IPS DF 19.7 (cell line): ENCODE measurements at places on chromosomes 2 and 18.

- no peak for DNase-seq
These were observed 9.1 kb downstream of the SMAD7 start for GRCh38 chr18:48941672-48942071.

DNA sequence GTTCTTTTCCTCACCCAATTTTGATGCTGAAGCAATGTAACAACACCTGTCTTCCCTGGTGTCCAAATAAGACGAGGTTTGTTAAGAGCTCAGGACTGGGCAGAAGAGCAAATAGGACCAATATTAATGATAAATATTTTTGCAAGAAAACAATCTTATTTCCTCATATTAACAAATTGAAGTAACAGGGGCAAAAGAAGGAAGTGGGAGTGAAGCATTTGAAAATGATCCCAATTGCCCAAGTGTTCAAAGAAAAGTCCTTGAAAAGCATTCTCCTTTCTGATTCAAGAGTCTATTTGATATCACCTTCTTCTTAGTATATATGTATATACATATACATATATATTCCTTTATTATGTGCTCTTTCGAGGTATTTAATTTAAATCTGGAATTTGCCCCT lies 418.8 kb downstream of the ARHGAP15 start:
- DNase-seq, result no peak

- no peak for DNase-seq
These were observed 119.6 kb upstream of the SLC38A11 start for GRCh38 chr2:165074884-165075283.

- DNase-seq, result no peak
These were observed 23.0 kb downstream of the BIN1 start for GRCh38 chr2:127083819-127084503.

GRCh38 chr2:233528182-233528581 lies 38.4 kb downstream of the USP40 start:
- DNase-seq, result no peak

- no peak for DNase-seq
These were observed 106.0 kb downstream of the OLA1 start for GRCh38 chr2:174142290-174142689.

- DNase-seq, result no peak
These were observed 60.6 kb downstream of the IRS1 start for GRCh38 chr2:226738821-226739544.

DNA sequence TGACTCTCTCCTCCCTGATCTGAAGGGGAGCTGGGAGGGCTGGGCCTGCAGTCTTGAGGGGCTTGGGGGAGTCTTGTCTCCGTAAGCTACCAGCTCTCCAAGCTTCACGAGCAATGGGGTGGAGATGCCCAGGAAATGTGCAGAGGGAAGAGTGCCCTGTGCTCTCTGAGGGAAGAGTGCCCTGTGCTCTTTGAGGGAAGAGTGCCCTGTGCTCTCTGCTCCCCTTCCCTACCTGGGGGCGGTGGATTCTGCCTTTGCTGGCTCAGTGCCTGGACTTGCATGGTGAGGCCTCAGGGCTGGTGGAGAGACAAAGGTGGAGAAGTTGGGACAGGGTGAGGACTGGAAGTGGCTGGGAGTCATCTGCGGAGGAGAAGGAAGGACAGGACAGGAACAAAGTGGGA lies 72.7 kb downstream of the TWIST2 start:
- DNase-seq, result no peak

- DNase-seq, result no peak
These were observed 46.8 kb downstream of the MYO3B start for GRCh38 chr2:170224692-170225294.

DNA sequence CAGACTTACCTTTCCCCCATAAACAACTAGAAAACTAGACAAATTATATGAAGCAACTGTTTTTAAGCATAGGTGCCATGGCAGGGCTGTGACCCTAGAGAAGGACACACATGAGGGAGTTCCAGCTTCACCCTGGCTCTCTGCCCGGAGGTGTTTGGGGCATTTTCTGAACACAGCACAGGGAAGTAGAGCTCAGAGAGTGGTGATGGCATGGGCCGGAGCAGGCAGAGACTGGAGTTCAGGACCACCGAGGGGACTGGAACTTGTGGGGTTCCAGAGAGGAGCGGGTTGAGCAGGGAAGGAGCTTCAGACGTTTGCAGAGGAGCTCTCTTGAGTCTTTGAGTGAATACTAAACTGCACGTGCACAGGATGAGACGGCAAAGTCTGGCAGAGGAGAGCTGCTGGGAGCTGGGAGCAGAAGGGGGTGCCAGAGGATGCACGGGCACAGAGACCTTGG lies 26.5 kb upstream of the KLF11 start:
- no peak for DNase-seq
